Tracheal epithelial cell (primary cell): ENCODE measurements at places on chromosomes 1 and 21. TPM values are rescaled to one million over a fixed set of nuclear protein-coding genes. Genes with fewer than 3 reads are reported as not detected.

CYYR1 gene
- total RNA-seq: 1.1 and 1.2 TPM in 2 replicates

S100A3 gene
- 7.0 and 11.7 TPM in 2 replicates for total RNA-seq

CAMK2N1 gene
- 6.2 and 10.8 TPM in 2 replicates for total RNA-seq

LGR6 gene
- total RNA-seq: not detected in 2 replicates

LHX8 gene
- total RNA-seq: under 0.01 TPM in 1 of 2 replicates, not detected in the other

CD52 gene
- not detected in 2 replicates for total RNA-seq

PRAMEF7 gene
- not detected in 2 replicates for total RNA-seq

HES5 gene
- total RNA-seq: 2.2 and 5.1 TPM in 2 replicates

LSM10 gene
- 8.4 and 8.5 TPM in 2 replicates for total RNA-seq

SDC3 gene
- total RNA-seq: 2.1 and 11.1 TPM in 2 replicates

ILDR2 gene
- total RNA-seq: 0.21 and 3.1 TPM in 2 replicates

APOBEC4 gene
- total RNA-seq: not detected in 2 replicates

OLIG2 gene
- total RNA-seq: not detected in 2 replicates

SMCP gene
- total RNA-seq: not detected in 2 replicates

SPRR1A gene
- total RNA-seq: not detected in 2 replicates

LCE1C gene
- total RNA-seq: 0.24 and 1.3 TPM in 2 replicates

TTC34 gene
- under 0.01 TPM in 2 replicates for total RNA-seq

HCN3 gene
- 0.43 and 0.72 TPM in 2 replicates for total RNA-seq

HSD3B2 gene
- total RNA-seq: not detected in 2 replicates

SYCP1 gene
- not detected in 2 replicates for total RNA-seq

SPRR2G gene
- total RNA-seq: not detected in 2 replicates

RPTN gene
- 0.21 and 0.72 TPM in 2 replicates for total RNA-seq

RHD gene
- not detected in 2 replicates for total RNA-seq

RGS8 gene
- total RNA-seq: not detected in 2 replicates

BMP8B gene
- total RNA-seq: 0.72 and 3.0 TPM in 2 replicates

TAS1R1 gene
- total RNA-seq: not detected in 2 replicates

GUCA2B gene
- total RNA-seq: not detected in 2 replicates

KIF17 gene
- 1.7 TPM in 2 replicates for total RNA-seq
